Osteoblast (primary cell): ENCODE measurements at places on chromosomes 1 and 21. TPM values are rescaled to one million over a fixed set of nuclear protein-coding genes. Genes with fewer than 3 reads are reported as not detected.

- no peak overlapping the region for H3K4me3 ChIP-seq
- H3K27ac ChIP-seq: no peak overlapping the region
- H3K36me3 ChIP-seq: no peaks in the 10 kb centered on the region
- no peaks in the 10 kb centered on the region for H3K4me1 ChIP-seq
- no peaks in the 10 kb centered on the region for H3K27me3 ChIP-seq
These were observed 60.8 kb upstream of the KCNJ15 start for GRCh38 chr21:38196036-38196435.

GRCh38 chr1:13628711-13629110 is 45.1 kb downstream of the PDPN start:
- no peak for DNase-seq
- no peak overlapping the region for H3K27ac ChIP-seq
- no peaks in the 10 kb centered on the region for H3K4me1 ChIP-seq
- no peak overlapping the region for H3K4me3 ChIP-seq

GRCh38 chr1:16498573-16499413 is 15.3 kb downstream of the RNU1-1 start:
- peak overlapping the region; percentile 85 for H3K4me3 ChIP-seq
- no peaks in the 10 kb centered on the region for H3K36me3 ChIP-seq
- H3K27ac ChIP-seq: no peak overlapping the region
- peak; percentile 99 for DNase-seq
- H3K4me1 ChIP-seq: no peaks in the 10 kb centered on the region

- H3K4me1 ChIP-seq: peaks cover 48% of the 10 kb centered on the region
- peak overlapping the region; percentile 89 for H3K27ac ChIP-seq
- H3K36me3 ChIP-seq: peaks cover 20% of the 10 kb centered on the region
- H3K27me3 ChIP-seq: no peaks in the 10 kb centered on the region
- H3K4me3 ChIP-seq: peak overlapping the region; percentile 97
- DNase-seq: no peak
These were observed 1.1 kb upstream of the GADD45A start for GRCh38 chr1:67683766-67684525.

The ASPM gene
- total RNA-seq: 5.1 and 5.6 TPM in 2 replicates

DNA sequence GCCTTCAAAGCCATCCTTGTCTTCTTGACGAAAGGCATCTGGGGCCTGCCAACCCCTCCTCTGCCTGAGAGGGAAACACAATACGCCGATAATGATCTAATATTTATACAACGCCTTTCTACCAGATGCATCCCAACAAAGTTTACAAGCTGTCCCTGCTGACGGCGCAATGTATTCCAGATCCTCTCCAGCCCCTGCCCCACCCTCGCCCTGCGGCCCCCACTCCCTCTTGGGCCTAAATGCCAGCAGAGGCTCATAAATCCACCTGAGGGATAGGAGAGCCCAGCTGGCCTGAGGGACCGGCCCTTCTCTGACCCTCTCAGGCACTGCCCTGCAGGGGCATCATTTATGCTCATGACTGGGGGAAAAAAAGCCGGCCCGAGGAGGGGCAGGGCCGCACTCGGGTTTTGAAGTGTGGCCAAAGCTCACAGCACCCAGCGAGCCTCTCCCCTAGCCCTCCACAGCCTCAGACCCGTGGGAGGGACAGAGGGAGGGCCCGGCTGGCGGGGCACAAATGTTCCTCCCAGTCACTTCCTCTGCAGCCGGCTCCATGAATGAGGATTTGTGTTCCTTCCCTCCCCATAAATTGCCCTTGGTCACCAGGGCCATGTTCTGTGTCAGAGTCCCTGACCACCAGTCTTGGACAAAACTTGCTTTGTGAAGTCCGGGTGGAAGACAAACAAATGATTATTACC is 140.3 kb downstream of the FOXD2 start:
- H3K36me3 ChIP-seq: no peaks in the 10 kb centered on the region
- no peak overlapping the region for H3K4me3 ChIP-seq
- H3K4me1 ChIP-seq: peaks cover 8% of the 10 kb centered on the region
- peaks cover 4% of the 10 kb centered on the region for H3K27me3 ChIP-seq
- H3K27ac ChIP-seq: no peak overlapping the region

The NR1I3 gene
- total RNA-seq: not detected in 2 replicates

The NUDT4B gene
- 51.6 and 75.6 TPM in 2 replicates for total RNA-seq

The GBP6 gene
- total RNA-seq: not detected in 2 replicates

GRCh38 chr1:159964144-159964543 is 10.1 kb upstream of the SLAMF9 start:
- no peaks in the 10 kb centered on the region for H3K36me3 ChIP-seq
- DNase-seq: no peak
- no peak overlapping the region for H3K27ac ChIP-seq
- peaks cover 13% of the 10 kb centered on the region for H3K4me1 ChIP-seq
- H3K4me3 ChIP-seq: no peak overlapping the region
- H3K27me3 ChIP-seq: no peaks in the 10 kb centered on the region

The KCNJ6 gene
- total RNA-seq: under 0.01 and 0.36 TPM in 2 replicates

DNA sequence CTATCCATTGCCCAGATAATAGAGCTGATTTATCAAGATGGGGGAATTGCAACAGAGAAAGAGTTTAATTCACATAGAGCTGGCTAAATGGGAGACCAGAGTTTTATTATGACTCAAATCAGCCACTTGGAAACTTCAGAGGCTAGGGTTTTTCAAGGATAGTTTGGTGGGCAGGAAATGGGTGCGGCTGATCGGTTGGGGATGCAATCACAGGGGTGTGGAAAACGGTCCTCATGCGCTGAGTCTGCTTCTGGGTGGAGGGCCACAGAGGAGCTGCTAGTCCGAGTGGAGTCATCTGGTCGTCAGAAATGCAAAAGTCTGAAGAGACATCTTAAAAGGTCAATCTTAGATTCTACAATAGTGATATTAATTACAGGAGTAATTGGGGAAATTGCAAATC is 32.0 kb upstream of the FAM89A start:
- no peaks in the 10 kb centered on the region for H3K27me3 ChIP-seq
- no peak overlapping the region for H3K27ac ChIP-seq
- no peak for DNase-seq
- H3K36me3 ChIP-seq: no peaks in the 10 kb centered on the region
- H3K4me1 ChIP-seq: no peaks in the 10 kb centered on the region

The CLK2 gene
- total RNA-seq: 17.4 and 19.7 TPM in 2 replicates

The MAN1C1 gene
- total RNA-seq: 16.3 and 28.0 TPM in 2 replicates

The WNT9A gene
- 0.36 and 0.88 TPM in 2 replicates for total RNA-seq

GRCh38 chr1:3504151-3504821 is 49.8 kb downstream of the ARHGEF16 start:
- peak overlapping the region; percentile 90 for H3K27ac ChIP-seq
- peaks cover 11% of the 10 kb centered on the region for H3K36me3 ChIP-seq
- DNase-seq: peak; percentile 100
- no peaks in the 10 kb centered on the region for H3K27me3 ChIP-seq
- H3K4me3 ChIP-seq: peak overlapping the region; percentile 40

DNA sequence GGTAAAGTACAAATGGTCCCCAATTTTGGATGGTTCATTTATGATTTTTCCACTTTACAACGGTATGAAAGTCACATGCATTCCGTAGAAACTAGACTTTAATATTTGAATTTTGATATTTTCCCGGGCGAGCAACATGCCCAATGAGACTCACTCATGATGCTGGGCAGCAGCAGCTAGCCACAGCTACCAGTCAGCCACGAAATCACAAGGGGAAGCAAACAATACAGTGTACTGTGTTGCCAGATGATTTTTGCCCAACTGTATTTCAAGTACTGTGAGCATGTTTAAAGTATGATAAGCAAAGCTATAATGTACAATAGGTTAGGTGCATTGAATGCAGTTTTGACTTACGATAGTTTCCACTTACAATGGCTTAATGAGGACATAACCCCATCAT is 266.8 kb downstream of the VAV3 start:
- H3K4me1 ChIP-seq: no peaks in the 10 kb centered on the region
- DNase-seq: no peak
- H3K27me3 ChIP-seq: no peaks in the 10 kb centered on the region
- no peak overlapping the region for H3K4me3 ChIP-seq

The OR2T10 gene
- total RNA-seq: not detected in 2 replicates

DNA sequence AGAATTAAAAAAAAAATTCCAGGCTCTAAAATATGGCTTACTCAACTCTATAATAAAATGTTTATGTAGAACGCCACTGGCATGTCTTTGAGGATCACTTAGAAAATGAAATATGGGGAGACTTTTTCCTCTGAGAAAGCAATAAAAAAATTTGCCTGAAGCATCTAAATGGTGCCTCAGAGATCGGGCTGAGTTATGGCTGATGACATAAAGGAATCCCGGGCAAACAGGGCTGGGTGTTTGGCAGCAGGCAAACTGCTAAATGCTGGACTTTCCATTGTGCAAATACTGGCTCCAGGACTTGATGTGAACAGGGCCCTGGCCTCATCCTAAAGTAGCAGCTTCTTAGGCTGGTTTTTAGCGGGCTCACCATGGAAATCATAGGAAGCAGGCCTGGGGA is 44.5 kb upstream of the C1orf87 start:
- no peaks in the 10 kb centered on the region for H3K36me3 ChIP-seq
- H3K4me1 ChIP-seq: no peaks in the 10 kb centered on the region
- no peaks in the 10 kb centered on the region for H3K27me3 ChIP-seq
- H3K4me3 ChIP-seq: no peak overlapping the region
- no peak overlapping the region for H3K27ac ChIP-seq

- H3K36me3 ChIP-seq: no peaks in the 10 kb centered on the region
- no peaks in the 10 kb centered on the region for H3K27me3 ChIP-seq
- no peak within 1 kb of the TSS for H3K4me3 ChIP-seq
These were observed at the start of gene FCRL1 for GRCh38 chr1:157819896-157820295. FCRL1 (minus strand) TSS chr1:157820120; CDS start chr1:157820037, 83 bp downstream.

GRCh38 chr1:202643397-202644218 is 66.6 kb downstream of the SYT2 start:
- H3K27ac ChIP-seq: no peak overlapping the region
- no peak overlapping the region for H3K4me3 ChIP-seq
- DNase-seq: peak; percentile 73

The SSU72 gene
- total RNA-seq: 67.2 and 73.1 TPM in 2 replicates

DNA sequence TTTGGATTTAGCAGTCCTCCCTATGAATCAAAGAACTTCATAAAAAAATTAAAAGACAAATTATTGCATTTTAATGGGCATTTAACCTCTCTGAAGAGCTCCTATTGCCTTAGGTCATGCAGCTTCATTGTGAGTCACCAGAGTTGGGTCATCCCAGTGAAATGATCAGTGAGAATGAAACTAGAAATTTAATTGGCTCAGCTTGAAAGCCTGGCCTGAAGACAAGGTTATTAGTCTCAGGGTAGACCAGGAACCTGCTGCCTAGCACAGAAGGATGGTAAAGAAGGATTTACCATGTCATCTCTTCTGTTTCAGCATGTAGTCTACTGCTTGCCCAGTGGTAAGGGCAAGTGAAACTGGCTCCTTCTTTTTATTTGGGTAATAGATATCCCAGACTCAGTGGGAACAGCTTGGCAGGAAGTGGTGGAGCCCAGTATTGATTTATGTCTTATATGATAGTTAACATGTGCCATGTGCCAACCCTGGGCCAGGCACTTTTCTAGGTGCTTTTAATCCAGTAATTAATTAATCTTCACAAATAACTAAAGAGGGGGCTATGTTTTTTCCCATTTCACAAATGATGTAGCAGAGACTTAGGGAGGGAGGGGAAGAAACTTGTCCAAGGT is 23.6 kb downstream of the LAMC2 start:
- no peaks in the 10 kb centered on the region for H3K27me3 ChIP-seq
- H3K27ac ChIP-seq: peak overlapping the region; percentile 57
- H3K36me3 ChIP-seq: no peaks in the 10 kb centered on the region
- peaks cover 23% of the 10 kb centered on the region for H3K4me1 ChIP-seq
- peak; percentile 94 for DNase-seq

The THRAP3 gene
- 127 and 137 TPM in 2 replicates for total RNA-seq

DNA sequence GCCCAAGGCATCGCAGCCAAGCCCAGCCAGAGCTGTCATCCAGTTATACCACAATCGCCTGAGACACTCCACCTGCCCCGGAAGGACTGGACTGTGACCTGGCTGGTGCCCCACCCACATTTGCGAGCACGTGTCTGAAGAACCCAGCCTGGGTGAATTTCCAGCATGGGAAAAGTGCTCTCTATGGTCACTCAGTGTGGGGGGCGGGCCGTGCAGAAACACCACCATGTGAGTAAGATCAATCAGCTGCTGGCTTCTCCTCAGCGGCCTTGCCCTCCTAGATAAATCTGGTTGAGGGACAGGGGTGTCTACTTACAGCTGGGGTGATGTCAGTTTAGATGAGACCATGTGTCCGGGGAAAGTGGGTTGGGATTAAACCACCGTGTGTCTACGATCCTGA is 44.8 kb downstream of the URB1 start:
- no peak overlapping the region for H3K27ac ChIP-seq
- no peaks in the 10 kb centered on the region for H3K4me1 ChIP-seq
- H3K27me3 ChIP-seq: no peaks in the 10 kb centered on the region
- no peak for DNase-seq
- H3K36me3 ChIP-seq: peaks cover 95% of the 10 kb centered on the region

- peaks cover 78% of the 10 kb centered on the region for H3K36me3 ChIP-seq
- H3K4me1 ChIP-seq: no peaks in the 10 kb centered on the region
- H3K27ac ChIP-seq: no peak overlapping the region
- H3K4me3 ChIP-seq: no peak overlapping the region
These were observed 11.4 kb downstream of the ZBTB48 start for GRCh38 chr1:6591222-6591621.

DNA sequence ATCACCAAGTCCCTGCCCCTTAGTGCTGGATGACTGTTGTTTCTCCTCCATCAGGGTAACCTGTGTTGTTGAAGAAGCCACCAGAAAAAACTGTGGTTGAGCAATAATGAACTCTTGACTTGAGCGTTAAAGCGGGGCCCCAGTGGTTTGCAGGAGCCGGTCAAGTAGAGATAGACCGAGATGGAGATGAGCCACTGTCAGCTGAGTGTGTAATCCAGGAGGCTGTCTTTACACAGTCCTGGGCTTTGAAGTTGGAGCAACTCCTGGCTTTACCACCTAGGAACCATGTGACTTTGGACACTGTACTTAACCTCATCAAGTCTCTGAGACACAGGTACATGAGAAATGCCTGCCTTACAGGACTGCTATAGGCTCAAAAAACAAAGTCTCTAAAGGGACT is 158.1 kb downstream of the ST6GALNAC3 start:
- no peaks in the 10 kb centered on the region for H3K4me1 ChIP-seq
- no peaks in the 10 kb centered on the region for H3K36me3 ChIP-seq
- no peaks in the 10 kb centered on the region for H3K27me3 ChIP-seq
- H3K4me3 ChIP-seq: no peak overlapping the region
- no peak overlapping the region for H3K27ac ChIP-seq

DNA sequence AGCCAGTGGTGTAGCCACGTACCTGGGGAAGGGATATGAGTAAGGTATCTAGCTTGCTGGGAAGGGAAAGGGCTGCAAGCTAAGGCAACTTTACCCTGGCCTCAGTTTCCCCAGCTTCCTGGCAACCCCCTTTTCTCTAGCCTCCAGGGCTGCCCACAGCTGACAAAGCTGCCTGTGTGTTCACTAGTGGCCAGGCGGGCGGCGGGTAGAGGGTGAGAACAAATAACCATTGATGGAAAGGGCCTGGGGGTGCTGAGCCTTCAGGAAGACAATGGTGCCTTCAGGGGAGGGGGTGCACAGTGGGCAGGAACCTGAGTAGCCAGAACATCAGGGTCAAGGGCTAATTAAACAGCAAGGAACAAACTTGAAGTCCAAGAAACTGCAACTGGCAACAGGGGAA is 6.1 kb downstream of the CERS2 start:
- no peak overlapping the region for H3K27ac ChIP-seq
- H3K27me3 ChIP-seq: no peaks in the 10 kb centered on the region
- no peak for DNase-seq
- H3K4me1 ChIP-seq: peaks cover 32% of the 10 kb centered on the region

GRCh38 chr1:109546311-109547109 is 1.9 kb upstream of the GNAI3 start:
- DNase-seq: peak; percentile 97
- no peaks in the 10 kb centered on the region for H3K36me3 ChIP-seq
- H3K27ac ChIP-seq: peak overlapping the region; percentile 95
- H3K4me3 ChIP-seq: peak overlapping the region; percentile 97
- H3K27me3 ChIP-seq: no peaks in the 10 kb centered on the region
- H3K4me1 ChIP-seq: peaks cover 29% of the 10 kb centered on the region

The TTC34 gene
- 0.29 and 0.36 TPM in 2 replicates for total RNA-seq

The SFN gene
- under 0.01 and 0.29 TPM in 2 replicates for total RNA-seq

The CR1L gene
- total RNA-seq: not detected in 2 replicates
